ENCODE measurements at places on chromosomes 7 and 10.

DNA sequence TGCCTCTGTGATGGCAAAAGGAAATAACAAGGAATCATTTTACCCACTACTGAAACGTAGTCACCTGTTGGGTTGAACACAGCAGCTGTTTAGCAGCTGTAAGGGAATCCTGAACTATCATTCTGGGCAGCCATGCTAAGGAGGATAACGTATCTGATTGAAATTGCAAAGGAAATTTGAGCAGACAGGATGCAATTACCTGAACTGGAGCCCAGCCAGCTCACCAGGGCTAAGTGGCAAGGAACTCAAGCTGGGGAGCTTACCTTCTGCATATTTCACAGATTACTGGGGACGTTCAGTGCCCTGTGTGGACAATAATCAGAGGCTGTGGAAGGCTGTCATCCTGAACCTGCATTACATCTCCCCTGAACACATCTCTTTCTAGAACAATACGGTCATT, 650.5 kb downstream of the SORCS3 start:
- no peak for DNase-seq

DNA sequence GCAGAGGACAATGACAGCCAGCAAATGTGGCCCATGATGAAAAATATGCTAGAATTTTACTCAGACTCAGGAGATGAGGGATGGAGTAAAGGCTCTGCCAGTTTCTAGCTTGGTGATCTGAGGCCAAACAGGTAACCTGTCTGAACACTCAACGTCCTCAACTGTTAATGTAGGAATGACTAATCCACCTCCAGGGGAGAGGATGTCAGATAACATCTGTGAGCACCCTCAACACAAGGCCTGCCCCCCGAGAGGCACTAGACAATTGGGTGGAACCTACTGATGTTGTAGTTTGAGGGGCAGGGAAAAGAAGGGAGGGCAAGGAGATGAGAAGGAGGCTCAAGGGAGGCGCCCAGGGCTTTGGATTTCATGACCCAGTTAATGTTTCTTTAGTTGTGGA, 445.1 kb downstream of the PLXNA4 start:
- DNase-seq, result no peak

DNA sequence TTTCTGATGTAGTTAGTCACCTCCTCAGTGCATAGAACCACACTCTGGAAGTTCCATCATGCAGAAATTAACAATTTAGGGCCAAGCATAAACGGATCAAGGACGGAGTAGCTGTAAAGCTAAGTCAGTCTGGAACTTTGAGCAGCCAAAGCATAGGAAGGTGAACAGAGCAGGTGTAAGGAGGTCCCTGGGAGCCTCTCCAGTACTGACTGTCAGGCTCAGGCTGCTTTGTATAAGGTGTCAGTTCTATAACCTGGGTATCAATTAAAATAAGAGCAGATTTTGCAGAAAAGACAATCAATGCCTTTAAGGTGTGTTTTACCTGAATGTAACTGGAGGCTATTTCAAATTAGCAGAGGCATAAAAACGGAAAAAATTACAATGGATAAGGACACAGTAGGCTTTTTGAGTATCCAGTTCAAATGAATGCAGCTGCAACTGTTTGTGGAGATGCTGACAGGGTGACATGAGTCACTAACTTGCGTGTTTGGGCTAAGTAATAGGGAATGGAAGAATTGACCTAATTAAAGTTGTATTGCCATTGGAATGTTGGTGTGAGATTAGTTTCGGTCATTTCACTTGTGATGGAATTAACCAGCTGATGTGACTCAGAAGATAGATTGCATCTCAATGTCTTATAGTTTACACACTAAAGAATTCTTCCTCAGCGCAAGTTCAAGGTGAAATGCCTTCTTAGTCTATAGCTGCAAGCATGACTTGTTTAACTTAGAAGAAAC, 417.9 kb upstream of the CNTNAP2 start:
- DNase-seq, result no peak

GRCh38 chr10:132452651-132453469, 55.9 kb downstream of the PWWP2B start:
- no peak for DNase-seq

DNA sequence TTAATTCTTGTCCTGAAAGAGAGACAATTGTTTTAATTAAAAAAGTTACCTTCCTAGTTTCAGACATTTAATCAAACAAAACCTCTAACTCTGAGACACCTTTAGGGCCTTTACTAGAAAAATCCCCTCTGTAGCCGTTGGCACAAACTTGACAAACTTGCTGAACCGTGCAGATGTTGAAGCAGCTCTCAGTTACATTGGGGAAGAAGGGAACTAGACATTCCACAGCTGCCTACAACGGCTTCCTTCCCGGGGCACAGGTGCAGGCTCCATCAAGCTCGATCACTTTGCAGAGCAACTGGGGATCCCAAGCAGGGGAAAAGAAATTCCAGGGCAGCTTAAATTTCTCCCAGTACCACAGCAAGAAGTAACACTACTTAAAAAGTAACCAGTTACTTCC, 141.3 kb downstream of the SKAP2 start:
- no peak for DNase-seq

GRCh38 chr10:97708976-97709946, 4.3 kb upstream of the MARVELD1 start:
- no peak for DNase-seq

DNA sequence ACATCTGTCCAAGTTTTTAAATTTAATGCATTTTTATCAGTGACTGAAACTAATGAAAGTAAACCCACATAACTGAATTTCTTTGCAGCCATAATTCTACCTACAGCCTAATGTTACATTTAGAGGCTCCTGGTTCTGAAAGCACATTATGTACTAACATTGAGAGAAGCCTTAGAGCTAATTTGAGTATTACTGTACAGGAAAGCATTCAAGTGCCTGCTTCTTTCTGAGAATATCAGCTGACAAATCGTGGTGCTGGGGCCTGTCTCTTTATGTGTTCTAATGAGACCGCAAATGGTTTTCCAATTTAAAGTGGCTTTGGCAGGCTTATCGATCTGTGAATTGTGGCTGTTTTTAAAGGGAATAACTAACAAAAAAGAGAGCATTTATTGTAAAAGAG, 32.3 kb upstream of the DGKB start:
- no peak for DNase-seq

GRCh38 chr10:20481054-20481453, 416.1 kb downstream of the NEBL start:
- no peak for DNase-seq

DNA sequence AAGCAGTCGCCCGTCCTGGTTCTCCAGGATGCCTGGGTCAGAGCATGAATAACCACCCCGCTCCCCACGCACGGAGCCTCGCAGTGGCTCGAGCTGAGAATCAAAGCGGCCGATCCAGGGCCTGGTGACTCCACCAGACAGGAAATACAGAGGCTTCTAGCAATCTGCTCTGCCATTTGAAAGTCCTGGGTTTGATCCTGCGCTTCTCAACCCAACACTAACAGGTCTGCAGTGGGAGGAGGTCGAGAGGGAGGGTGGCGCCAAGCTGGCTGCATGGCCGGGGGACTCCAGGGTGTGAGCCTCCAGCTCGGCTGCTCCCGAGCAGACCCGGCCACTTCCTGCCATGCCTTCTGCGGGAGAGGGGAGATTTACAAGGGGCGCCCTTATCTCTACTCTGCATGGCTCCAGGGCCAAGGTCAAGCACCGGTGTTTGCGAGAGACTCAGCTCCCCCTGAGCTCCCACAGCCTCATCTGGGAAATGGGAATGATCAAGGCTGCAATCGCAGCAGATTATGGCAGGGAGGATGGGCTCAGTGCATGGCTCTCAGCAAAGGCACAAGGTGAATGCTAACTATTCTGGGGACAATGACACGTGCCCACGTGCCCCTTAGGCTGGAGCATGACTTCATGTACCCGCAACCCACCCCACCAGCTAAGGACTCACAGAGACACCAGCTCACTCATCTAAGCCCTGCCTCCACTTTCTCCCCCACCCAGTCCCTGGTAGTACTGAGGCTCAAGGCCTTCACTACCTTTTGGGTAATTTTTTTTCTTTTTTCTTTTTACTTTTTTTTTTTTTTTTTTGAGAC, 73.9 kb upstream of the TNRC18 start:
- DNase-seq, result no peak

DNA sequence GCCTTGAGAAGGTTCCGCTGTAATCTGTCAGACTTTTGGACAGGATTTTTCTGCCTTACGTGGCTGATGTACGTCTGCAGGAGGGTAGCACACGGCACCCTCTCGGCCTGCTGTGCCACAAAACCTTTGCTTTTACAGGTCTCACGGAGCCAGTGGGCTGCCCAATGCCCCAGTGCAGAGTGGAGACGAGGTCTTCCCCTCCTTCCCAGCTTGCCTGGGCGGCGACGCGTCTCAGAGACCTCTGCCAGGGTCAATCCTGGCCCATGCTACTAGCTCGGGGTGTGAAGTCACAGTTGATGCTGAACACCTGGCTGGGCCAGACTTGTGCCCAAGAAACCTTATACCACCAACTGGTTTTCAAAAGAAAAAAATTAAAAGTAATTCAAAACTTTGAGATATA, 526.4 kb downstream of the DNAJB6 start:
- DNase-seq, result no peak

DNA sequence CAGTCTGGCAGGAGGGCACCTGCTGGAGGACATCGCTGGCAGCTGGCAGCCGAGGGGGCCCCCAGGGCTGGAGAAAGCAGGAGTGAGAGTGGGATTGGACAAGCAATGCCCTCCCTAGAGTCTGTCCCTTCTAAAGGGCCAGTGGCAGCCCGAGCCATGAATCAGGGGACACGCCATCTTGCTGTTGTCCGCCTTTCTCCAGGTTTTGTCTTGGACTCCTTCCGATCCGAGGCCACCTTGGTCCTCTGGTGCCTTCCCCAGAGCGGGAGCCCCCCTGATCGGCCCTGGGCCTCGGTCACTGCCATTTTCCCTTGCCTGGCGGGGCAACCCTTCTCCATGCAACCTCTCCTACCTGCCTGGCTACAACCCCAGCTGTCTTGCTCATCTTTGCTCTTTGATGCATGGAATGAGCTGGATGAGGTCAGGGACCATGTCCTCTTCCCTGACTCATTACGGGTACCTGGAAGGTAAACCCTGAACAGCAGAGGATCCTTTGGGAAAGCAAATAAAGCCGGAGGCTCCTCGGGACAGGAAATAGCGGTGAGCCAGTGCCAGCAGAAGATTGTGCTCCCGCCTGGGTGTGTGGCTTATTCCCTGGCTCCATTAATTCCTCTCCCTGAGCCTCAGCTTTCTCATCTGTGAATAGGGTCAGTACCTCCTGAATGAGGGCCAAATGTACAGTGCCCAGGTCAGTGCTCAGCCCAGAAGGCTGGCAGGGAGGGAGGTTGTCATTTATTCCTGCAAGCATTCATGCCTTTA, 112.0 kb downstream of the GRK5 start:
- no peak for DNase-seq

DNA sequence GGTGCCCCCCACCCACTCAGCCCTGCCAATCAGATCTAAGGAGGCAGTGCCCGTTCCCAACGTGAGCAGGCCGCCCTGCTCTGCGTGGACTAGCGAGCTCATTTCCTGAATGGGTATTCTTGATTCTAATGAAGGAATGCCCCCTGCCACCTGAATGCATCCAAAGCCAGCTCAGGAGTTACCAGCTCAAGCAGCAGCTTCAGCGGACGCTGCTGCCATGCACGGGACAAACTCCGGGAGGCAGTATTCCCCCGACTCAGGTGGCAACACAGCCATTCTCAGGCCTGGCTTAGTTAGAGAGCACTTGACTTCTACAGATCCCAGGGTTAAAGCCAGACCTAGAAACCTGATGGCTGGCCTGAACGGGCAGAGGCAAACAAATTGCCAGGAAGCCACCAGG, 25.8 kb downstream of the PSAP start:
- DNase-seq, result no peak

DNA sequence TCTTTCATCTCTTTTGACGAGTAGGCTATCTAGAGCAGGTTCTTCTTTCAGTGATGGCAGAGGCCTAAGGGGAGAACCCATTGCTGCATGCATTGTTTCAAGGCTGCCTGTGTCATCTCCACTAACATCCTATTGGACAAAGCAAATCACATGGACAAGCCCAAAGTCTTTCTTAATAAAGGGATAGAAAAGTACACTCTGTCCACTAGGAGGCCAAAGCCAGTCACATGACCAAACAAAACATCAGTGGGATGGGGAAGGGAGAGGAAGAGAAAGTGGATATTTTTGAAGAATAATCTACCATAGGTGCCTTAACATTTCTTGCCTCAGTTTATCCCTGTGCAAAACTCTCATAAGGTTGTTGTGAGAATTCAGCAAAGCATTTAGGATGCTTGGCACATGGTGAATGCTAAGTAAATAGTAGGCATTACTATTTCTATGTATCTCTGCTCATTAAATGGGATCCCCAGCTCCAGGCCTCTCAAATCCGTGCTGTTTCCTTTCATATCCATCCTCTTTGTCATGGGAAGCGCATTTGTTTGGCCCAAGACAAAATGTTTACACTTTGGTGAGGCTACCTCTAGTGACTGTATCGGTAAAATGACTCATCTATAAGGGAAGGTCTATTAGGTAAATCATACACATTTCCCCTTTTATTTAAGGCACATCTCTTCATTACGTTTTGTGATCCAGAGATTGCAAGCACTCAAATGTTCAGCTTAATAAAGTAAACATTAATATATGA, 16.7 kb upstream of the CADPS2 start:
- no peak for DNase-seq

- DNase-seq, result no peak
These were observed 206.0 kb downstream of the CXCL12 start for GRCh38 chr10:44178856-44179255.

DNA sequence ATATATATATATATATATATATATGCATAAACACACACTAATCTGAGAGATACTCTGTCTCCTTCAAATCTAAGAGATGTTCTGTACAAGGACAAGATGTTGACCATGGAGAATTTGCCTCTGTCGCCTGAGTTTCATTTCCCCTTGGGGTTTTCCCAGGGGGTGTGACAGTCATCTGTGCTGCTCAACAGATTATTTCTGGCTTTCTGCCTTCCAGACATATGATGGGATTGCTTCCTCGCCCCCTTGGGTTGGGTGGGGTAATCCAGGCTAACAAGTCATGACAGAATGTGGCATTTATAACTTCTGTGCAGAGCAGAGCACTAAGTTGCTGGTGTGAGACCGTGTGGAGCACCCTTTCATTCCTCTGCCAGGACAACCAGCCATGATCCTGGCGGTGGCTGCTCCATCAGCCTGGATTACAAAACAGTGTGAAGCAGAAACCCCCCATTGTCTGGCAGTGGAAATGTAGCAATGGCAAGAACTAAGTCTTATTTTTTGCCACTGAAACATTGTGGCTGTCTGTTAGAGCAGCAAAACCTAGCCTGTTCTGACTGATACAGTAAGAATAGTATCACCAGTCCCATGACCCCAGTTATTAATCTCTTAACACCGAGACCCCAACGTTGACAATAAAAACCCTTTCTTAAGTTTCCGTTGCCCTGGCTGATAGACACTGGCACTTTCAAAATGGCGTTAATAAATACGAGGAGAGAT, 13.7 kb upstream of the USP6NL start:
- DNase-seq, result no peak

DNA sequence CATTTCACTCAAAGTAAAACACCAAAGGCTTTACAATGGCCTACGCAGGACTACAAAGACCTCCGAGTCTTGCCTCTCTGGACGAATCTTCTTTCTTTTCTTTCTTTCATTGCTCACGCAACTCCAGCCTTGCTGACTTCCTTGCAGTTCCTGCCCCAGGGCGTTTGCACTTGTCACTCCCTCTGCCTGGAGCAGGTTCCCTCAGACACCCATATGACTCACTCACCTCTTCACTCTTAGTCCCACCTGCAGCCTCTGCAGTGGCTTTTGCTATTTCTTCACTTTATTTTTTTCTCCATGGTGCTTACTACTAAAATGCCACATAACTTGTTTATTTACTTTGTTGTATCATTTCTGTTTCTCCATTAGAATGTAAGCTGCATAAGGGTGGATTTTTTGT, 33.1 kb downstream of the GHRHR start:
- DNase-seq, result no peak

Data from iPS DF 6.9 (cell line).